ENCODE measurements at places on chromosomes 11 and 22.

DNA sequence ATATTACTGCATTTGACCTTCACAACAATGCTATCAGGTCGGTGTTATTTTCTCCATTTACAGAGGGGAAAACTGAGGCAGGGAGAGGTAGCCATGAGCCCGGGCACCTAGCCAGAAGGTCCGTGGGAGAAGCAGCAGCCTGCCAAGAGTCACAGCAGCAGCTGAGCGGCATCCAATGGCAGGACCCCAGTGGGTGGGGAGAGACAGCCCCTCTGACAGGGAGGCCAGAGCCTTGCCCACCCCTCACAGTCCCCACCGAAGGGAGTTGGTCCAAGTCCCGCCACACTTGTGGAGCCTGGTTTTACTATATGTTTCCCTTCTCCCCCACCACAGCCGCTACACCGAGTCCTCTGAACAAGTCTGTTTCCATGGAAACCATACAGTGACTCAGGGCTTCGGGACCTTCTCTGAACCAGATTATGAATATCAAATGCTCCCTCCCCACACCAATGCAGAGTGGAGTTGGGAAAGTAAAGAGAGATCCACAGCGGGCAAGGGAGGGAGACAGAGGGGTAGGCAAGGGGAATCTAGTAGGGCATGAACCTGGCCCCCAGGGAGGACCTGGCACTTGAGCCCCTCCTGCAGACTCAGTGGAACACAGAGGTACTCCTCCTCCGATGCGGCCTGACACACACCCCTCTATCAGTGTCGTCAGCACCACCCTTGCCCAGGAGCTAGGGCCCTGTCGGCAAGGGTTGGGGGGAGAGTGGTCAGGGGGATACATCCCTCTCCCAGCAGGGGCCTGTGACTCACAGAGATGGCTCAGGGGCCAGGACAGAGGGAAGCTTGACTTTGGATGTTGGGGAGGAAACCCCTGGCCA, 2.5 kb downstream of the CHST1 start:
- peak; percentile 94 for DNase-seq
- no peak overlapping the region for H3K27ac ChIP-seq
- H3K4me3 ChIP-seq, result no peak overlapping the region
- H3K36me3 ChIP-seq, result no peaks in the 10 kb centered on the region

GRCh38 chr11:94325681-94326080, 21.3 kb downstream of the IZUMO1R start:
- peak; percentile 32 for DNase-seq
- H3K27me3 ChIP-seq, result no peaks in the 10 kb centered on the region
- no peak overlapping the region for H3K4me3 ChIP-seq
- H3K4me1 ChIP-seq, result no peaks in the 10 kb centered on the region

DNA sequence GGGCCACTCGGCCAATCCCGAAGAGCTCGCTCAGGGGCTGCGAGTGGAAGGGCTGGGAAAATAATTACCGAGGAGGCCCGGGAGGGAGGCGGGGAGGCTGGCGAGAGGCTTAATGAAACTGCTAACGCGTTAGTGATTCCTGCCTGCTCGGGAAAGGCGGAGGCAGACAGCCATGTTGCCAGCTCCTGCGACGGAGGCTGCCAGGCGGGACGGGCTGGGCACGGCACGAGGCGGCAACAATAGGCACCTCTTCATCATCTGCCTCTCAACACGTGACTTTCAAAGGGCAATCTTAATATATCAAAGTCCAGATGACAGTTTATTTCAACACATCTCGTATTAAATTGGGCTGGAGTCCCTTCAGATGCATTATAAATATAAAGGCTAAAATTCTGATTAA, 68.0 kb upstream of the TCF20 start:
- H3K27me3 ChIP-seq, result no peaks in the 10 kb centered on the region
- no peaks in the 10 kb centered on the region for H3K36me3 ChIP-seq
- no peak overlapping the region for H3K4me3 ChIP-seq
- DNase-seq, result no peak
- H3K27ac ChIP-seq, result no peak overlapping the region
- H3K4me1 ChIP-seq, result no peaks in the 10 kb centered on the region

- no peak for DNase-seq
- no peak overlapping the region for H3K4me3 ChIP-seq
- no peaks in the 10 kb centered on the region for H3K36me3 ChIP-seq
- H3K27ac ChIP-seq, result no peak overlapping the region
- H3K27me3 ChIP-seq, result peaks cover 6% of the 10 kb centered on the region
Measured at GRCh38 chr11:72209101-72209500, 7.5 kb upstream of the FOLR2 start.

DNA sequence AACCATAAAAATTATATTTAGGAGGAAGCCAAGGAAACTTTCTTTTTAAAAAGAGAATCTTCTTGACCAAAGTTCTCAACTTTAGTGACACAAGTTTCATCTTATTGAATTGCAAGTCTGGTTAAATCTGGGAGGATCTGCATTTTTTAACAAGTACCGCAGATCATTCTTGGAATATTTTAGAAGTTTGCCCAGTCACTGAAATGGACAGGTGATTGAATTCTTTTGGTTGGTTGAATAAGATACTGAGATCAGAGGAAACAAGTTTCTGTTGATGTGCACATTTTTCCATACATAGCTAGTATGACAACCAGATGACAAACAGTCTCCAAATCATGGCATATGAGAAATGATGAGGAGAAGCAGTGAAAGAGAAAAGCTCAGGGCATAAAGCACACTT, 50.2 kb downstream of the SLN start:
- no peaks in the 10 kb centered on the region for H3K27me3 ChIP-seq
- no peak overlapping the region for H3K4me3 ChIP-seq
- H3K36me3 ChIP-seq, result no peaks in the 10 kb centered on the region
- H3K27ac ChIP-seq, result no peak overlapping the region
- no peaks in the 10 kb centered on the region for H3K4me1 ChIP-seq
- DNase-seq, result no peak

- H3K27me3 ChIP-seq, result no peaks in the 10 kb centered on the region
- H3K27ac ChIP-seq, result no peak overlapping the region
- no peak for DNase-seq
Measured at GRCh38 chr11:27052668-27053067, 12.1 kb downstream of the BBOX1 start.

DNA sequence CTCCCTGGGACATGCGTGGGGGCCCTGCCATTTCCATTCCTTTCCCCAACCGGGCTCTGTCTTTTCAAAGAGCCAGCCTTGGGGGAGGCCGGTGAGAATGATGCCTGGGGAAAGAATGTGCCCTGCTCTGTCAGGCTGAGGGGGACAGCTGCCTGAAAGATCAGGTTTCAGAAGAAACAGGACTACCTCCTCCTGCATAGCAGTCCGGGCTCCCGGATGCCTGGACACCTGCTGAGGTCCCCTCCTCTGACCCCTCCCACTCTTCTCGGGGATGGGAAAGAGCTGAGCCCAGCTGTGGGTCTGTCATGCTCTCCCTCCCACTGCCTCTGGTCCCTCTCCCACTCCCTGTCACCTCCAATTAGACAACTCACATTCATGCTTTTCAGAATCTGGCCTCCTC, 41.8 kb upstream of the CDON start:
- peak; percentile 56 for DNase-seq
- no peak overlapping the region for H3K4me3 ChIP-seq
- no peaks in the 10 kb centered on the region for H3K36me3 ChIP-seq
- no peak overlapping the region for H3K27ac ChIP-seq
- H3K27me3 ChIP-seq, result no peaks in the 10 kb centered on the region

DNA sequence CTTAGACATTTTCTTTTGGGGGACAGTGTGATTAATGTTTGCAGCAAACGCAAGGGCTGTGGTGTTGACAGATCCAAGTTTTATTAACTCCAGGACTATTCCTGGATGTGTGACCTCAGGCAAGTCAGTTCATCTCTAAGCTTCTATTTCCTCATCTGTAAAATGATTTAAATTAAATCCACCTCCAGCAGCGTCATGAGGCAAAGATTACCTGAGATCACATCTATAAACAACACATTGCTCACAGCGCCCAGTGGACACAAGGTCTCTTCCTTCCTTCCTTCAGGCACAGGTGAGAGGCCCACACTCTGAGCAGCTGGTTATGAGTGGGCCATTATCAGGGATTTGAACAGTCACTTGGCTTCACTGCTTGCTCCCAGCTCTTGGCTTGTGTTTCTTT, 111.2 kb upstream of the RASSF10 start:
- no peaks in the 10 kb centered on the region for H3K27me3 ChIP-seq
- peaks cover 14% of the 10 kb centered on the region for H3K4me1 ChIP-seq
- DNase-seq, result peak; percentile 44
- peaks cover 6% of the 10 kb centered on the region for H3K36me3 ChIP-seq
- no peak overlapping the region for H3K4me3 ChIP-seq

DNA sequence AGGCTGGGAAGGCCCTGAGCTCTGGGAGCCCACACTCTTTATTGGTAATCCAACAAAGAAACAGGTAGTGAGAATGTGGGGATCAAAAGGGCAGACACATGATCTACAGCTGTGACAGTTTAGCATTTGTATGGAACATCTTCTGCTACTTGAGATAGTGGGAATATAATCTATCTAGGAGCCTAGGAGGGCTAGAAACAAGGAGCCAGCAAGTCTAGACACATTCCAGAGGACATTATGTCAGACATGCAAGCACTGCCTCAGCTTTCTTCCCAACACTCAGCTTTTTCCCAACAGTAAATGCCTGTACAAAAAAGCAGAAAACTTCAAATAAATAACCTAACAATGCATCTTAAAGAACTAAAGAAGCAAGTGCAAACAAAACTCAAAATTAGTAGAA, 1150.6 kb upstream of the RAG2 start:
- no peaks in the 10 kb centered on the region for H3K4me1 ChIP-seq
- H3K4me3 ChIP-seq, result no peak overlapping the region
- H3K27me3 ChIP-seq, result no peaks in the 10 kb centered on the region

GRCh38 chr11:29324328-29324727, 692.5 kb downstream of the KCNA4 start:
- no peaks in the 10 kb centered on the region for H3K36me3 ChIP-seq
- H3K27me3 ChIP-seq, result no peaks in the 10 kb centered on the region
- H3K27ac ChIP-seq, result no peak overlapping the region
- peak; percentile 33 for DNase-seq

- H3K4me1 ChIP-seq, result peaks cover 8% of the 10 kb centered on the region
- H3K27ac ChIP-seq, result no peak overlapping the region
- no peaks in the 10 kb centered on the region for H3K27me3 ChIP-seq
- DNase-seq, result peak; percentile 61
- H3K36me3 ChIP-seq, result no peaks in the 10 kb centered on the region
Measured at GRCh38 chr11:73225001-73225686, 7.1 kb downstream of the P2RY2 start.

DNA sequence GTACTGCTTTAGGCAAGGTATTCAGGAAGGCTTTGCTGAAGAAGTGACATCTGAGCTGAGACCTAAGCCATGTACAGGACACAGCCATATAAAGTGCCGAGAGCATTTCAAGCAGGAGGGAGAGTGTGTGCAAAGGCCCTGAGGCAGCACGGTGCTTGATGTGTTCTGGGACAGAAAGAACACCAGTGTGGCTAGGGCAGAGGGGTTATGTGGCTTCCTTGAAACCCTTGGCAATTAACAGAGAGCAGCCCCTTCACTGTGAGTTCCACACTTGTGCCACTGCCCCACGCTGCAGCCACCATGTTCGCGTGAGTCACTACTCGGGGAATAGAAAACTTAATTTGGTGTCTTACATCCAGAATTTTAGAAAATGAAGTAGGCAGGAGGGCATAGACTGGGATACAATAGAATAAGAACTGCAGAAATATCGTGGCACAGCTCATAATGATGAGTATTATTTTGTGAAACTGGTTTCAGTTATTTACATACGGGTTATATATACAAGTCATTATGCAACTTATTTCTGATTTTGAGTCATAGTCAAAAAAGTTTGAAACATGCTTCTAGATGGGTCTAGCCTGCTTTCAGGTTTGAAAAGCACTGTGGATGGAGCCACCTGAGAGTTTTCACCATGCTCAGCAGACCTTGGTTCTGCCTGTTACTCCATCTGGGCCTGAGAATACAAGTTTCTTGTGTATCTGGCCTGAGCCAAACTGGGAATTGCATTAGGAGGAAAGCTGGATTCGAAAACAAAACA, 11.8 kb downstream of the IL10RA start:
- no peak overlapping the region for H3K4me3 ChIP-seq
- H3K4me1 ChIP-seq, result peaks cover 4% of the 10 kb centered on the region
- no peaks in the 10 kb centered on the region for H3K27me3 ChIP-seq
- no peak for DNase-seq

- H3K27me3 ChIP-seq, result no peaks in the 10 kb centered on the region
- H3K27ac ChIP-seq, result no peak overlapping the region
- H3K4me3 ChIP-seq, result no peak overlapping the region
- peaks cover 34% of the 10 kb centered on the region for H3K36me3 ChIP-seq
- no peak for DNase-seq
Measured at GRCh38 chr11:65210748-65211147, 29.0 kb downstream of the CAPN1 start.

DNA sequence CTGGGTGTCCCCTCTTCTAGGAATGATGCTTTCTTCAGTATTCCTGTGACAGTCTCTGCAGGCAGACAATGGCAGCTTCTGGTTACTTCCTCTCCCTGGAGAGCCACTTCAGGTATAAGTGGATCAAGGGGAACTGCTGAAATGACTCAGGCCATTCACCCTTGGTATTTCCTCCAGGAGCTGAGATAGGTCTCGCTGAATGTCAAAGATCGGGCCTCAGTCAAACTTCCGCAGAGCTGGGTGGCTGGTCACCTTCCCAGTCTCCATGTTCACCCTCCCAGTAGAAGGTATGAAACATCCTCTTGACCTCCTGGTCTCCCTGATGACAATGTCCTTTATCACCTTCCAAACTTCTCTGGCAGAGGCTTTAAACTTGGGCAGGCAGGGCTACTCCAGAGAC, 1.8 kb upstream of the ANKK1 start:
- peaks cover 7% of the 10 kb centered on the region for H3K4me1 ChIP-seq
- no peaks in the 10 kb centered on the region for H3K36me3 ChIP-seq
- H3K27ac ChIP-seq, result no peak overlapping the region
- H3K27me3 ChIP-seq, result peaks cover 7% of the 10 kb centered on the region
- no peak overlapping the region for H3K4me3 ChIP-seq
- no peak for DNase-seq
